ENCODE measurements at places on chromosomes 6 and 20.

DNA sequence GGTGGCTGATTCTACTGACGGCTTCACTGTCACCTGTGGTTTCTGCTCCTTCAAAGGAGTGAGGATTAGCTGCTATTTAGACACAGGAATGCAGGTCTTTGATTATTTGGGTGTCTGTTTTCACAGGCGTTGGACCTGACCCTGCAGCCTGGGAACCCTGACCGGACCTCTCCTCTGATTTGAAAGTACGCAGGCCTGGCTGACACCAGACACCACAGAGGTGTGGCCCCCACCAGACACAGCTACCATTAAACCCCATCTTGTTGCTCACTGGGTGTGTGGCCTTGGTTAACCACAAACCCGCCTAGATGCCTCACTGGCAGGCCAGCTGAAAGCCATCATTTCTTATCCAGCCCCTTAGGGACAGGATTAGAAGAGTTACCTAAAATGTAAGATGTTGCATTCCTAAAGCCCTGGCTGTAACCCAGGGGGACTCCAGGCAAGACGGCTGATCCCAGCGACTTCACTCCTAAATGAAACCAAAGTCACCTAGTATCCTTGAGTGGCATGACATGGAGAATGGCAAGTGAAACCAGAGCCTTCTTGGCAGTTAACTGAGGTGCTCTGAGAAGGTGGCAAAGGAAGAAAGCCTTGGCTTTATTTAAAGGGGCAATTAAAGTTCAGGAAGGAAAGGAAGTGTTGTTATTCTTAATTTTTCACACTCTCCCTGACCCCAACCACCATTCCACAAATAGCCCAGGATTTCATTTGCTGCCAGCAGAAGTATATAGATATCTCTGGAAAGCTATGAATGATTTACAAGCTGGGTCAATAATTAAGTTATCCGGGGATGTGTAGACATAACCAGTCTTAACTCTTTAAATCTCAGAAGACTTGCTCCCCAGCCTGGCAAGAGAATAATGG is 169.9 kb downstream of the QRSL1 start:
- peak; percentile 7 for DNase-seq

DNA sequence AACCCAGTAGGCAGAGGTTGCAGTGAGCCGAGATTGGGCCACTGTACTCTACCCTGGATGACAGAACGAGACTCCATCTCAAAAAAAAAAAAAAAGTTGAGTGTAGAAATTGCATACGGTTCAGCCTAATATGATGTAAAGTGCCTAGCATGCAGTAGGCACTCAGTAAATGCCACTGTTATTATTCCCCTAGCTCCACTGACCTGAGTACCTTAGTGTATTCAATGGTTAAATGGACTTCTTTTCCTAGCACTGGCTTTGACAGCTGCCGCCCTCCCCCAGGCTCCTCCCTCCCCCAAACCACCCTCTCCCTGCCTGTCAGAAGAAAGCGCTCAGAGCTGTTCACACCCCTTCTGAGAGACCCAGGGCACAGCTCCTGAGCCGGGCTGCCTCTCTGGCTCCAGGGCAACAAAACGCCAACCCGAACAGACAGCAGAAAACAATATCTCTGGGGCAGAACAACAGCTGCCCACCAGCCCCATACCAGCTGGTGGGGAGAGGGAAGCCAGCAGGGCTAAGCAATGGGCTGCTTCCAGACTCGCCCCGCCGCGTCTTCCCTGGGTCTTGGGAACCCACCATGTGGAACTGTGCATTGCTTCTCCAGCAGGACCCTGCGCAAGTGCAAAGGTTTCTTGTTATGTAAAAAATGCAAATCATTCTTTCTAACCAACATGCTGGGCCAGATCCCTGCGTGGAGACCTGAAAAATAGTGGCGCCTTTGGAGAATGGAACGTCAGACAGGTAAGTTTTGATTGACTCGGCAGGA is 4.5 kb downstream of the CPNE5 start:
- no peak for DNase-seq

DNA sequence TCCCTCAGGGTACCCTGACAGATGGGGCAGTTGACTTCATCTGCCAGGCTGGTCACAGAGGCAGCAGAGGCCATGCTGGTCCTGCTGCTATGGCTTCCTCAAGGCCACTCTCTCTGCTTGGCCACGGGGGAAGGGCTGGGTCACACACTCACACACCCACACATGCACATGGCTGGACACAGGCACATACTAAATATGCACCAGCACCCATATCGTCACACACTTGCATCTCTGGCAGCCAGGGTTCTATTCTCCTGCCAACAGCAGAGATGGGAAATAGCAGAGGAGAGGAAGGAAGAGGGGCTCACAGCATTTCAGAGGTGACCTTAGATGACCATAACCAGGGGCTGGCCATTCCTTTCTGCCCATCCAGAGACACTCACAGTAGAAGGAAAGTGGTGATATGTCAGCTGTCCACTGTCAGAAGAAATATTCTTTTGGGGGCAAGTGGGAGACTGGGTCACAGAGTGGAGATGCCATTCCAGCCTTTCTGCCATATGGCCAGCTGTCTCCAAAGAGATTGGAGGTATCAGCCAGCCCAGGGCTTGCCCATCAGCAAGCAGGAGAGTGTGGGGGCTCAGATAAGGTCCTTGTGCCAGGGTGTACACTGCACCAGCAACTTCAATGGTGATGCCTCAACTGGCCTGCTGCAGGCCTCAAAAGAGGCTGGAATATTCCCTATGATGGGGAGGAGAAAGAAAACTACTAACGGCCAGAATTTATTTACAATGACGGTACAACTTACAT is at the start of gene TRIM10:
TSS of gene TRIM10 (minus strand) at position 427 of the 747 bp plus-strand sequence. CDS start at position 74, 353 bp downstream.
- no peak for DNase-seq

DNA sequence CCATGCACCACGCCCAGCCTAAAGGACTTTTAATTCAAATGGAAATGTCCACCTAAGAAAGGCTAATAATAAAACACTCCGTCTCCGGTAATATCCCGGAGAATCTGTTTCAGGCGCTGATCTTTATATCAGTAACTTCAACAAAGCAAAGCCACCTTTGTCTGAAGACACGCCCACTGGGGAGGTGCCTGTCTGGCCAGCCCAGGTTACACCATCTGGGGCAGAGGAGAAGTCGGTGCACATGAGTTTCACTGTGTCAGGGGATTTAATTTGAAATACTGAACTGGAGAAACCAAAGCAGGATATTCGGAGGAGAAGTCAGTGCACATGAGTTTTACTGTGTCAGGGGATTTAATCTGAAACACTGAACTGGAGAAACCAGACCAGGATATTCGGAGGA is 9.4 kb downstream of the SERPINB6 start:
- no peak for DNase-seq

- no peak for DNase-seq
These were observed 148.5 kb downstream of the RNGTT start for GRCh38 chr6:88814909-88815308.

Measured in stimulated activated naive CD8-positive, alpha-beta T cell treated with anti-CD3 and anti-CD28 coated beads, Interleukin-15, Interleukin-2, amounts not matched to agents 100 U/mL and 50 U/mL, for 24 hours (primary cell).